Stimulated activated CD4-positive, alpha-beta T cell treated with anti-CD3 and anti-CD28 coated beads, Interleukin-12 subunit alpha, Interleukin-12 subunit beta, amount 100 ng/mL, for 48 hours (primary cell): ENCODE measurements at places on chromosomes 11 and 22.
A peak's percentile ranks its signal among the peaks of the same experiment; 100 is the strongest.

DNA sequence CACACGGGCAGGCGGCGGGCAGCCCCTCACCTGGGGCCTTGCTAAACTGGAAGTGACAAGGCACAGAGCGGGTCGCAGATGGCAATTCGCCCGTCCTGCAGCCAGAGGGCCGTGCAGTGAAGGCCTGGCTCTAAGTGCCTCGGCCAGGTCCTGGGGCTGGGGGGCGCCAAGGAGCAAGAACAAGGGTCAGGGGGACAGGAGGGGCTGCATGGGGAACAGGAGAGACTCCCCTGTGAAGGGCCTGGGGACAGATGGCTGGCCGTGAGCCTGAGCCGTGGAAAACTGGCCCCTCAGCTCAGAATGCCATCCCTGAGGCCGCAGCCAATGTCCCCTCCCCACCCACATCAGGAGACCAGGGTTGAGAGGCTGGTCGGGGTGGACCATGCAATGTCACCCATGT is 60.0 kb downstream of the RTL6 start:
- DNase-seq: no peak

DNA sequence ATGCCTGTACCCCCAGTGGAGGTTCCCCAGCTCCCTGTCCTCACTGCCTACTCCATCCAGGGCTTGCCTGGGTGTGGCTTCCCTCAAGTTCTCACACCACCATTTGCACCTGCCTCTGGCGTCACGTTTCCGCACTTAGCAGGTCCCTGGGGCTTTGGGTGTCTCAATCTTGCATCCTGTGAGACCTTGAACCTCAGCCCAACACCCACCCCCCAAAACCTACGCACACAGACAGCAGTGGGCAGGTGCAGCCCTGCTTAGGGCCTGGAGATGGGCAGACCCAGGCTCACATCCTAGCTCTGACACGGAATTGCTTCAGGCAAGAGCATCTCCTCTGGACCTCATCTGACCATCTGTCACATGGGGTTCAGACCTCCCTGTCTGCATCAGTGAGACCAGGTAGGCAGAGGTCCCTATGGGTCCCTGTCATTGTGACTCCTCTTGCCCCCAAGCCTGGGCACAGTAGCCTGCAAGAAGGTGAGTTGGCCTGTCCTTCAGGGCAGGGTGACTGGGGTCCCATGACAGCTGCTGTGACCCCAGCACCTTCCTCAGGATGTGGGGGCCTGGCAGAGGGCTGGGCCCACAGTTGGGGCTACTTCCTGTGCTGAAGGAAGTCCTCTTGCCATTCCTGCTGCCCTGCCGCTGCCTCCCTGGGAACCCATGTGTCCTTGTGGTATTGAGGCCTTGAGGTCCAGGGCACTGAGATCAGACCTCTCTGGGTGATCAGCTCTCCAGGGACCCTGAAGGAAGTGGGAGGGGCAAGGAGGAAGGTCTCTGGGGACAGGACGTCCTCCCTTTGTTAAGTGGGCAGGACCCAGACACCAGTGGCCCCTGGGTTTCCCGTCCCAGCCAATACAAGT is 2.0 kb downstream of the SIPA1 start:
- no peak for DNase-seq

DNA sequence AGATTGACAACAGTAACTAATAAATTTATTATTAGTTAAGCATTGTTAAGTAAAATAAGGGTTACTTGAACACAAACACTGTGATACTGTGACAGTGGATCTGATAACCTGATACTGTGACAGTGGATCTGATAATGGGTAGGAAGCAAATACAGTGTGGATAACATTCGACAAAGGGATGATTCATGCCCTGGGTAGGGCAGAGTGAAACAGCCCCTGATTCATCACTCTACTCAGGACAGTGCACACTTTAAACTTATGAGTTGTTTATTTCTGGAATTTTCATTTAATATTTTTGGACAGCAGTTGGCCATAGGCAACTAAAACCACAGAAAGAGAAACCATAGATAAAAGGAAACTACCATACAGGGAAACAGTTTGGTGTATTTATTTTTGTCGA is 60.8 kb upstream of the CTSC start:
- no peak for DNase-seq

- DNase-seq: no peak
Measured at GRCh38 chr11:58998480-58999290, 59.4 kb downstream of the GLYATL1 start.

DNA sequence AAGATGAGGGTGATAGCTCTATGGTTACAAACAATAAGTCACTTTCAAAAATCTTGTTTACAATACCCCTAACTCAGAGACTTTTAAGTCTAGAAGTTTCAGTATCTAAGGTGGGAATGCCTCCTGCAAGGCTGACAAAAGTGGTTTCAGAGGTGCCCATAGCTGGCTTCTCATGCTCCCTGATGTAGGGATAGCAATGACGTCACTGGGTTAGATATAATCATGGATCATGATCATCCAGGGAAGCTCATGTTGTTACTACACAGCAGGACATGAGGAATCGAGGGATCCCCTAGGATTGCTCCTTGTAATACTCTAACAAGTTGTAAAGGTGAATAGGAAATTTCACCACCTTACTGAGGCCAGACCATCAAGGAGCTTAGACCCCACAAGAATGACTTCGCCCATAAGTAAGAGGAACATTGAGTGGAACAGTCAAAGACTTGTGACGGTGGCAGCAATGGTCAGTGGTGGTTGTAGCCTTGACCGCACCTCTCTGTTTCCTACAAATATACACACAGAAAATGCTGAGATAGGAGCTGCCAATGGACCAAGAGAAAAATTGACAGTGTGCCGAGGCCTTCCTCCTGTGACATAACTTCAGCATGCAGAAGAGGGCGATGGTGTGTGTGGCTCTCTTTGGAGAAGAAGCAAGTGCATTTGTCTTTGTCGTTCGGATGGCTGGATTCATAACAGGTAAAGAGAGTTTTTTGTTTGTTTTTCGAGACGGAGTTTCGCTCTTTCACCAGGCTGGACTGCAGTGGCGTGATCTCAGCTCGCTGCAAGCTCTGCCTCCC is 15.6 kb downstream of the APOL4 start:
- DNase-seq: no peak

DNA sequence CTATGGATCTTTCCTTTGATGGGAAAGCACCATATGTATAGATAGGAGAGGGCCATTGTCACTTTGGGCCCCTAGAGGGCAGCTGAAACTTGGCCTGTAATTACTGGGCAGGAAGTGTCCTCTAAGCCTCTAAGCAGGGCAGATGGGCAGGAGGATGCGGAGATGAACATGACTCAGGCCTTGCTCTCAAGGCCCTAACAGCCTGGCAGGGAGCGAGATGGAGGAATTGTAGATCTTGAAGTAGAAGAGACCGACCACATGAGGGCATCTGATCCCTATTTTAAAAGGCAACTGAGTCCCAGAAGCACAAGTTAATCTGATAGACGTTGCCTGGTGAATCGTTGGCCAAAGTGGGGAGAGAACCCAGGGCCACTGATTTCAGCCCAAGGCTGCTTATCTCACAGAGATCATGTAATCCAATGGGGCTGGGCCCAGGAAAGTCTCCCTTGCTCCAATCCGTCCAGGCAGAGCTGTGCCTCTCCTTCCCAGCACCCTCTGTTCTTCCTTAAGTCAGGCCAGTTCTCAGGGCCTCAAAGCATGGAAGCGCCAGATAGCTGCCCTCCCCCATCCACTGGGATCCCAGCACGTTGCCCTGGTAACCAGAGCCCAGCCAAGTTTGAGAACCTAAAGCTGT is 2.5 kb upstream of the SEPTIN3 start:
- no peak for DNase-seq

GRCh38 chr11:113288286-113288863 is 26.0 kb upstream of the TTC12 start:
- DNase-seq: no peak

- DNase-seq: no peak
Measured at GRCh38 chr22:42062506-42063170, 8.0 kb downstream of the NAGA start.

GRCh38 chr11:47592251-47592650 is 2.0 kb downstream of the C1QTNF4 start:
- no peak for DNase-seq

GRCh38 chr11:69700278-69701140 is 3.3 kb downstream of the FGF19 start:
- DNase-seq: no peak

DNA sequence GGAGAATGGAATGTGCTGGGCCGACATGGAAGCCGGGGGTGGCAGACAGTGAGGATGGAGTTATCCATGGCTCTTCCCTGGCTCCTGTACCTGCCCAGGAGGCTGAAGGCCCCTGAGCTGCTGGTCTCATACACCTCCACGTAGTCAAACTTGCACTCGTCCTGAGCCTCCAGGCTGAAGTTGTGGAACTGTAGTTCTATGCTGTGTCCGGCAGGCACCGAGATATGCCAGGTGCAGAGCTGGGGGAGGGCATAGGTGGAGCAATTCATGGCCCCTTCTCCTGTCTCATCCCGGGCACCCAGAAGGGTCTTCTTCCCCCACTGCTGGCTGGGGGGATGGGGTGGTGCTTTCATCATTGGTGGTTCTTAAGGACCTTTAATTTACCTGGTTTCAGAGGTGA is 2.8 kb downstream of the MFRP start:
- DNase-seq: no peak

- DNase-seq: no peak
Measured at GRCh38 chr11:118911113-118911879, 14.4 kb downstream of the BCL9L start.

DNA sequence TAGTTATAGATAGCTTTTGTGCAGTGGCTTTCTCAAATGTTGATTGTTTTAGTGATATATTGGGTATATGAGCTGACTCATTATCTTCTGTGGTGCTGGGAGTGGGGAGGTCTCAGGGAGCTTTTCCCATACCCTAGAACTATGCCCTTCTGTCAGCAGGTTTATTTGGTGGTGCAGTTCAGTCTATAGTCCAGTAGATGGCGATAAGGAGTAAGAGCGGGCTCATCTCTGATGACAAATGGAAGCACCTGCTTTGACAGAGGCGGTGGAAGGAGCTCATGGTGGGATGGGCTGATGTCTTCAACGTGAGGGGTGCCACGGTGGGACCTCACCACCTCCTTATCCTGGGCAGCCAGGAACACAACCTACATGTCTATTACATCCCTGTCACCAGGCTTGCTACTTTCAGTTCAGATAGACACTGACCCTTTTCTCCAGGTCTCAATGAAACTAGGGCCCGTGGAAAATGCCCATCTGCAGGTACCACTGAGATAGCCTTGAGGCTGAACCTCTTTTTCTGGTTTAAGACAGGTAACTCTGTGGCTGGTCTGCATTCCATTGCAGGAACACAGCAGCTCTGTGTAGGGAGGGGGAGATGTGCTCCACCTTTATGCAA is 13.0 kb upstream of the OR6A2 start:
- peak; percentile 4 for DNase-seq

- no peak for DNase-seq
Measured at GRCh38 chr11:79167510-79168188, 273.2 kb downstream of the TENM4 start.

GRCh38 chr11:10438458-10438857 is 16.6 kb upstream of the AMPD3 start:
- no peak for DNase-seq

- DNase-seq: no peak
Measured at GRCh38 chr11:20213790-20214189, 53.5 kb upstream of the DBX1 start.

- no peak for DNase-seq
Measured at GRCh38 chr11:47215366-47215910, 664 bp downstream of the DDB2 start.

DNA sequence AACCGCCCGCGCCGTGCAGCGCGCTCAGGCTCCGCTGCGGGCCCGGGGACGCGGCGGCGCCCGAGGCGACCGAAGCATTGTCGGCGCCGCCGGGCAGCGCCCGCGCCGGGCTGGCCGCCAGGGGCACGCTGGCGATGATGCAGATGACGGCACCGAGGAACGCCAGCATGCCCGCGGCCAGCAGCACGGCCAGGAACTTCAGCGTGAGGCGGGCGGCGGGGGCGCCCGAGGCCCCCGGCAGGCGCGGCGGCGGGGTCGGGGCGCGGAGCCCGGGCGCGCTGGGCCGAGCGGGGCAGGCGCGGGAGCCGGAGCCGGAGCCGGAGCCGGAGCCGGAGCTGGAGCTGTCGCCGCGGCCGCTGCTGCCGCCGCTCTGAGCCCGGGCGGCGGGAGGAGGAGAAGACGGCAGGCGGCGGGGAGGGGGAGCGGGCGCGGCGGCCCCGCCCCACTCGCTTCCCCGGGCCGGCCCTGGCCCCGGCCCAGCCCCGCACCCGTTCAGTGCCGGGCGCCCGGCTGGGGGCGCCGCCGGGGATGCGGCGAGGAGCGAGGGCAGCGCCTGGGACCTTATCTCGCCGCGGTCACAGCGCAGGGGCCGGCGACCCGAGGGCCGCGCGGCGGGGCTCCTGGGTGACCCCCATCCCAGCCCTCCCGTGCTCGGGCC is at the start of gene NPTXR:
TSS of gene NPTXR (minus strand) at position 372 of the 658 bp plus-strand sequence.
- DNase-seq: no peak

GRCh38 chr11:14026961-14027360 is 64.4 kb downstream of the SPON1 start:
- DNase-seq: no peak

GRCh38 chr11:90476442-90477007 is 253.7 kb upstream of the CHORDC1 start:
- DNase-seq: peak; percentile 20

DNA sequence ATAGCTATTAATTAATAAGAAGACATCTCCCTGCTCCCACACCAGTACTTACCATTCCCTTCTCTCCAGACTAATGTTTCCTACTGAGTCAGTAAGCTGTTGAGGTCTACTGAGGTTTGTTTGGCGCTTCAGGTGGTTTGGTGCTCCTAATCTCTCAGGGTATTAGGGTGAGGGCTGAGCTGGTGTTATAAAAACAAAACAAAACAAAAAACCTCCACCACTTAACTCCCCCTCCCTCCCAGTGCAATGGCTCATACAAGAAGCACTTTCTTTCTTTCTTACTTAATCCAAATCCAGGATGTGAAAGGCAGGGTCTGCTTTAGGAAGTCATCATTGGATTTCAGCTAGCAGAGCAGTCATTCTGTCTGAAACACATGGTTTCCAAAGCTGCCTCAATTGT is 15.3 kb downstream of the CSTPP1 start:
- DNase-seq: no peak

DNA sequence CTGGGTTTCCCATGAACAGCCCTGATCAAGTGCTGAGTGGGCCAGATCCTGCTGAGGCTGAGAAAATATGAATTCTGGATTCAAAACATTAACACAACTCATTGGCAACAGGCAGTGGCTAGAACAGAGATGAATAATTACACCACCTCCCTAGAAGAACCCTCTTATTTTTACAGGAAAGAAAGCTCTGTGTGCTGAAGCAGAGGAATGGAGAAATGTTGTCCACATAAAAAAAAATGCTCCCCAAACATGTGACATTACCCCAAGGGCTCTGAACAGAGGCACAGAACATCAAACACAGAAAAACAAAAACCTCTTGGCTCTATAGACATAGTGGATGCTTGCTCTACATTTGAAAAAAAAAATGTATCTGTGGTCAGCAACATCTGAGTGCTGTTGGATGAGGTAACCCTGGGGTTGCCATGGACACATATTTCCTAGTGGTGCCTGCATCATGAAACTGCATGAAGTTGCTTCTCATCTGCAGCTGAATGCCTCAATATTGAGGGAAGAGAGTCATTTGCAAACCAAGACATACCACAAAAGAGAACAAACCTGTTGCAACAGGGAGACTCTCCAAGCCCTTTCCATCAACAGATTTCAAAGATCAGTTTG is 98.8 kb downstream of the SNX19 start:
- no peak for DNase-seq
